Activated CD8-positive, alpha-beta memory T cell treated with anti-CD3 and anti-CD28 coated beads, Interleukin-2, amount 50 U/mL, for 4 hours (primary cell): ENCODE measurements at places on chromosomes 11 and 22.

DNA sequence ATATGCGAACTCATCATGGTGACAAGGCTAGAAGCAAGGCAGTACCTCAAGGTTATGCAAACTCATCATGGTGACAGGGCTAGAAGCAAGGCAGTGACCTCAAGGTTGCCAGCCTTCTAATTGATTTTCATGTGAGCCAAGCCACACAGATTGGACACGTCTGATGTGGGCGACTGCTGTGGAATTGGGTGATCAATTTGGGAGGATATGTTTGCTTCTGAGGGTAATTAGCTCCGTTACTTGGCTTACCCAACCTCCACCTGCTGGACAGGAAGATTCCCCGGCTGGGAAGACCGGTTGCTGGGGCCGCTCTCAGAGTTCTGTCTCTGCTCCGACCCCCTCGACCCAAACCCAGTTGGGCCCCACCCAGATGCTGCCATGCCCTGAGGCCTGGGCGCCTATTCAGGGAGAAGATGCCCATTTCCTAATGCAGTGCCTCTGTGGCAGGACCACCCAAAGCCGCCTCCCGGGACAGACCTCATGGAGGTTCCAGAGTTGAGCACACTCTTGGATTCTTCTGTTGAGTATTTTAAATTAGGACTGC, 69.9 kb upstream of the SHANK2 start:
- peak; percentile 2 for DNase-seq

DNA sequence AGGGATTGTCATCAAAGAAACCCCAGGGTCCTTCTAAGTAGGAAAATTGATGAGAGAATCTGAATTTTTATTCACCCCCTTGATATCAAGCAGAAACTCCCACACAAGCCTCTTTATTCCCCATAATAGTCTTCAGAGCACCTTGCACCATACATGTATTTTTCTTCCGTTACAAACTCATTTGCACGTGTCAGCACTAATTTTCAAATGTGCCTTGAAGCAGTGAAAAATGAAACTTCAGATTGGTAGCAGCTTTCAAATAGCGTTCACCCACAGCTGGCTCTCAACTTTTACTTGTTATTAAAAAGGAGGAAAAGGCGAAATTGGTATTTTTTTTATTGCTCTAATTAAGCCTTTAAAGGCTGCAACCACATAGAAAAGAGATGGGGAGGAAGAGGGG, 343.0 kb upstream of the TENM4 start:
- no peak for DNase-seq

DNA sequence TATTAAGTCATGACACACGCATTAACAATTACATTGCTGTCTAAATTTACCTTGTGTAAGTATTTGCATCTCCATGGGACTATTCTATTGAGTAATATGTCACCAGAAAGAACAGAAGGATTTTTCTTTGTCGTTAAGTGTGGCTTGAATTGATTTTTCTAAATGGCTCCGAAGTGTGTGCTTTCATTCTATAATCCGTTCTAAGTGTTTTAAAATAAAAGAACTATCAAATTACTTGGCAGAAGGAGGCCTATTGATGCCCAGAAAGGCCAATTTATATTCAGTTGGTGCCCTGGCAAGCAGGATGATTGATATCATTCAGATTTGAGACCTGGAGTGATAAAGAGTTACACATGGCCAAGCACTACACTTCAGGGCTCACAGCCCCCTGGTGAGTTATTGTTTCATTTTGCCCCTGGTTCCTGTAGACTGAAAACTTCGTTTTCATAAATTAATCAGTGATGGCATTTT, 538.9 kb upstream of the ANO5 start:
- DNase-seq: no peak

- DNase-seq: no peak
Measured at GRCh38 chr11:16924826-16925560, 89.2 kb downstream of the PLEKHA7 start.

DNA sequence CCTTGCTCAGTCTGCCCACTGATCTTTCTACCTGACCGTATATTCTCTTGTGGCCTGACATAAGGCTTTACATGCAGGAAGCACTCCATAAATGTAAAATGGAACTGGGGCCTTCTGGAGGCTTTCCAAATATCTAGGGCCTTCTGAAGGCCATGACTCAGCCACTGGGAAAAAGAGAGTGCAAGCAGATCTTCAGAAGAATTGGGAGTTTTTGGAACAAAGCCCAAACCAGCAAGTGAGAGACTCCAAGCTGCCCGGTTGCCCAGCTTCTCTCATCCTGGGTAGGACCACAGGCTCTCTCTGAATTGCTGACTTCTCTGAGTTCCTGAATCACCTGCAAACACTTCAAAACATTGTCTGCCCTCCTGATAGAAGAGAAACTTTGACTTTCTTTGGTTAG, 107.9 kb upstream of the BMAL1 start:
- no peak for DNase-seq

- no peak for DNase-seq
Measured at GRCh38 chr22:24060375-24060788, 49.3 kb downstream of the CABIN1 start.

DNA sequence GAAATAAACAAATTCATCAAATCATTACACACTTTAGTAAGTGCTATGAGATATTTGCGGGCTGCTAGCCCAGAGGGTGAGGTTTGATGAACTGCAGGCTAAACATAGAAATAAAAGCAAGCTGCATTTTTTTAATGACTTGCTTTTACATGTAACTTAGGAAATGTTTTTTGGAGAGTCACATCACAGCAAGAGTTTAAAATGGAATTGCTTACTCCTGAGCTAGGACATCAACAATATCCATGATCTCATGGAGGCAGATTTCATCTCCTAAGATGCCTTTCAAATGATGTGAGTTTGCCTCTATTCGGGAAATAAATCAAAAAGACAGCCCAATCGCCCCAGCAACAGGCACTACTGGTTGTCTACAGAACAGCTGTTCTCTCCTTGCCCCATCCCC, 73.4 kb upstream of the CD44 start:
- no peak for DNase-seq

DNA sequence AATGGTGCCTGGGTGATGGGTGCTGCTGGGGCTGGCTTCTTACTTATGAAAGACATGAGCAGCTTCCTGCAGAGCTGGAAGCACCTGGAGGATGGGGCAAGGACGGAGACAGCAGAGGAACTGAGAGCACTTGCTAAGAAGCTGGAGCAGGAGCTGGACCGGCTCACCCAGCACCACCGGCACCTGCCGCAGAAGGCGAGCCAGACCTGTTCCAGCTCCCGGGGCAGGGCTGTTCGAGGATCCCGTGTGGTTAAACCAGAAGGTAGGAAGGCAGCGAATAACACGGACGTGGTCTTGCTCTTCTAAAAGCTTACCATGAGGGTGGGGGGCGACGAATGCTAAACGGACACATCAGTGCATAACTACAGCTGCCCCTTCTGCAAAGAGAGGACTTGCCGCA, 9.3 kb downstream of the APOL5 start:
- DNase-seq: no peak

- DNase-seq: no peak
Measured at GRCh38 chr11:2886191-2886894, 768 bp upstream of the CDKN1C start.

GRCh38 chr22:41052661-41053490, 39.5 kb upstream of the EP300 start:
- no peak for DNase-seq

DNA sequence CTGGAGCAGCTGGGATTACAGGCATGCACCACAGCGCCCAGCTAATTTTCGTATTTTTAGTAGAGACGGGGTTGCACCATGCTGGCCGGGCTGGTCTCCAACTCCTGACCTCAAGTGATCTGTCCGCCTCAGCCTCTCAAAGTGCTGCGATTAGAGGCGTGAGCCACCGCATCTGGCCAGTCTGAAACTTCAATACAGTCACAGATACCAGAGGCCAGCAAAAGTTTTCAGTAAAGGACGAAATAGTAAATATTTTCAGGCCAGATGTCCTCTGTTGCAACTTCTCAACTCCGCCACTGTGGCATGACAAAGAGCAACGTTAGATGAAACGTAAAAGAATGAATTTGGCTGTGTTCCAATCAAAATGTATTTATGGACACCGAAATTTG, 403.6 kb downstream of the MN1 start:
- no peak for DNase-seq

DNA sequence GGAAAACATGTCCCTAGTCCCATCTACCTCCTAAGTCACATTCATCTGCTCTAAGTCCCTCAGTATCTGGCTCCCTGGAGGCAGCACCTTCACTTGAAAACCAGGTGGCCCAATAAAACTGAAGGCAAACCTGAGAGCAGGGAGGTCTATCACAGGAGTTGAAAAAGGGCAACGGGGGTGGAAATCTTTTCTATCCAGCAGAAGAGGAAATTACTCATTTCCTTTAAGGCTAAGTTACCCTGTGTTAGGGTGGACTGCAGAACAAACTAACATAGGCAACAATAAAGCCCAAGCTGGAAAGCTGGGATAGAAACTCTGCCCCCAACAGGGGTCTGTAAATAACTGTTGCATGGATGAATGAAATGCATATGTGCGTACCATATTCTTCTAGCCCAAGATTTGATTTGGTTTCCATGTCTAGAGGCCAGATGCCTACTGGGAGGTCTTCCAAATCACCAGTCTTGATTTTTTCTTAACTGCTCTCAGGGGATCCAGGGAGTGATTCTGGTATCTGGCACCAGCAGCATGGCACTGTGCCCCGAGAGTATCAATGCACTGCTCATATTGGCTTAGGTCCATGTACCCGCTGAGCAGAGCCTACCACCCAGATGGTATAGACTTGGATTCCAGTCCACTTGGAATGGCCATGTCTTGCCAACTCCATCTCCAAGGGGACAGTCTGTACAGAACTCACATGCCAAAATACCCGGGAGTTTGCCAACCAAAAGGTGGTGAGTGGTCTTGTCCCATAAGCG, 350.0 kb upstream of the NCAM1 start:
- DNase-seq: no peak

GRCh38 chr11:27716835-27717234, 16.6 kb upstream of the BDNF start:
- no peak for DNase-seq

- DNase-seq: no peak
Measured at GRCh38 chr11:808427-809286, 1.1 kb upstream of the RPLP2 start.

- no peak for DNase-seq
Measured at GRCh38 chr11:92384358-92384757, 159.7 kb downstream of the FAT3 start.

DNA sequence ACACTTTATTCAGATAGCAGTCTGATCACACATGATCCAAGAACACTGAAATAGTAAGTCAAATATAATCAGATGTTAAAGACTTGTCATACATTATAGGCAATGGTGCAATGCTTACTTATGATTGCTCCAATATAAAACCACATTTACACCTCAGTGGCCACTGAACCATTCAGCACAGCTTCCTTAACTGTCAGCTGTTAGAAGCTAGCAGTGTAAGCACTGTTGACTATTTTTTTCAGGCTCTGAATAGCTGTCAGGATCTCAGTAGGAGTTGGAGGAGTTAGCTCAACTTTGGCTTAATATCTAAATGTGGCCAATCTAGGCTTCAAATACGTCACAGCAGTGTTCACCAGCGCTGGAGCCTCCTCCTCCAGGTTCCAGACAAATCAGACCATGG, 36.6 kb downstream of the METTL15 start:
- no peak for DNase-seq

GRCh38 chr22:46352276-46352675, 16.8 kb downstream of the TRMU start:
- DNase-seq: no peak

DNA sequence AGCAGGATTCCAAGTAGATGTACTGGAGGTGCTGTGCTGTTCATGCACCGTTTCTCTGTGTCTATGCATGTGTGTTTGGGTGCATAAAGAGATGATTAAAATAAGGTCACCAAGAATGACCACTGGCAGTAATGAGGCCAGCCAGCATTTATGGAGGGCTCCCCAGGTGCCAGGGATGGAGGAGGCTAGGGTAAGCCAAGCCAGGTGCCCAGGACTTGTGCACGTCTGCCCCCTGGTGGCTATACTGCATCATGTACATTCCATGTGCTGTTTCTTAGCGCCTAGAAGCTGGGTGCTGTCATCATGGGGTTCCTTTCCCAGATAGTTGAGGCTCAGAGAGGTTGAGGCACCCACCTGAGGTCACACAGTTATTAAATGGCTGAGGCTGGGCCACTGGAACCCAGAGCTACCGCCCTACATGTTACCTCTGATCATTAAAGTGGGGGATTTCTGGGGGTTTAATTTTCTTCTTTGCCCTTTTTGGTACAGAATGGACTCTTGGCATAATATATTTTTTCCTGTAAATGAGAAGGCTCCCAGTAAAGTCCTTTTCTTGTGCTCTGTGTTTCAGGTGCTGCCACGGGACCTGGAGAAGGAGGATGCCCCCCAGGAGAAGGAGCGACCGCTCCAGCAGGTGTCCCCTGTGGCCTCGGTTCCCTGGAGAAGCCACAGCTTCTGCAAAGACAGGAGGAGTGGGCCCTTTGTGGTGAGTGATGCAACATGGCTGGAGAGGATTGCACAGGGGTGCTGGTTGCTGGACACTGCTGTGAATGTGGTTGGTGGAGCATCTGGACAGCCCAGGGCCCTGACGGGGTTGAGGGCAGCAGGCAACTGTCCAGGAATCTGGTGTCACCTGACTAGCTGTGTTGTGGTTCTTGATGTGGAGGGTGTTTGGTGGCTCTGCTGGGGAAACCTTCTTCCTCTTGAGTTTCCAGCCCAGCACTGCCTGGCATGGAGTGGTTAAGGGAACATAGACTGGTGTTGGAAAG, 96.4 kb downstream of the KIAA1671 start:
- peak; percentile 71 for DNase-seq

DNA sequence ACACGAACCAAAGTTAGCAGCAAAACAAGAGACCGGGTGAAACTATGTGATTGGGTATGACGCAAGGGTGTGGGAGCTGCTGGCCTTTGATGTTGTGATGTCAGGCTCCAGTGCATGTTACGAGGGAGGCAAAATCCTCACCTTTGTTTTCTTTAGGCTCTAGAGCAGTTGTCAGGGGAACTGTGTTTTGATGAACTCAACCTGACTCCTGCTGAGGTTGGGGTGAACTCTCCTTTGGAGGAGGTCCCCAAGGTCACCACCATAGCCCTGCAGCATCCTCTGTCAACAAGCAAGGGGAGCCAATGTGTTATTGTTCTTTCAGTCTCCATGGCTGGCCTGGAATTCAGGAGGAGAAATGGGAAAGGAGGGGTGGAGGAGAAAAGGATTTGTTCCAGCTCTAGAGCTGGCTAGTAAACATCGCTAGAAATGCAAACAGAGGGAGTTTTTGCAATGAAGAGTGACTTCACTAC, 33.8 kb downstream of the RASSF10 start:
- DNase-seq: no peak

- DNase-seq: no peak
Measured at GRCh38 chr11:19441752-19442553, 201.2 kb upstream of the E2F8 start.

DNA sequence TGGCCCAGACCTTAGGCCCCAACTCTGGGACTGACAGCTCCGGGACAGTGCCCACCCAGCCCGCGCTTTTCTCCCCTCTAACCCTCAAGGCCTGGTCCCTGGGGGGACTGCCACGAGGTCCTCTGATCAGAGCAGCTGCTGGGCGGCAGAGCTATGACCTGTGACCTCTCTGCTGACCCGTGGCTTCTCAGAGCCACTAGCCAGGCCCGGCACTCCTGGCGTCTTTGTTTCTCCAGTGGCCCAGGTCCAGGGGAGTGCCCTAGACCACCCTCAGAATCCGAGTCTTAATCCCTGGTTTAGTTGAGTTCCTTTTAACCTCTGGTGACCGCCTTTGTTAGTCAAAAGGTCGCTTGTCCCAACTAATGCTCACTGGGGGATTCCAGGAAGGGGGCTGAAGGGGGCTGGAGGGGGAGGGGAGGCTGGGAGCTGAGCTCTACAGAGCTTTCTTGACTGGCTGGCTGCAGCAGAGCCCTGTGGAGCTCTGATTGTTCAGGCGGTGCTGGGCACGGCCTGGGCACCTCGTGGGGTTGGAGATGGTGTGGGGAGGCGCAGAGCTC, 1.2 kb downstream of the FBLN1 start:
- DNase-seq: no peak

- DNase-seq: no peak
Measured at GRCh38 chr11:86978247-86978646, 23.1 kb upstream of the FZD4 start.
